CD4-positive, alpha-beta T cell treated with Interleukin-4 for 4 hours (primary cell): ENCODE measurements at places on chromosomes 13 and 19.
A peak's percentile ranks its signal among the peaks of the same experiment; 100 is the strongest.

DNA sequence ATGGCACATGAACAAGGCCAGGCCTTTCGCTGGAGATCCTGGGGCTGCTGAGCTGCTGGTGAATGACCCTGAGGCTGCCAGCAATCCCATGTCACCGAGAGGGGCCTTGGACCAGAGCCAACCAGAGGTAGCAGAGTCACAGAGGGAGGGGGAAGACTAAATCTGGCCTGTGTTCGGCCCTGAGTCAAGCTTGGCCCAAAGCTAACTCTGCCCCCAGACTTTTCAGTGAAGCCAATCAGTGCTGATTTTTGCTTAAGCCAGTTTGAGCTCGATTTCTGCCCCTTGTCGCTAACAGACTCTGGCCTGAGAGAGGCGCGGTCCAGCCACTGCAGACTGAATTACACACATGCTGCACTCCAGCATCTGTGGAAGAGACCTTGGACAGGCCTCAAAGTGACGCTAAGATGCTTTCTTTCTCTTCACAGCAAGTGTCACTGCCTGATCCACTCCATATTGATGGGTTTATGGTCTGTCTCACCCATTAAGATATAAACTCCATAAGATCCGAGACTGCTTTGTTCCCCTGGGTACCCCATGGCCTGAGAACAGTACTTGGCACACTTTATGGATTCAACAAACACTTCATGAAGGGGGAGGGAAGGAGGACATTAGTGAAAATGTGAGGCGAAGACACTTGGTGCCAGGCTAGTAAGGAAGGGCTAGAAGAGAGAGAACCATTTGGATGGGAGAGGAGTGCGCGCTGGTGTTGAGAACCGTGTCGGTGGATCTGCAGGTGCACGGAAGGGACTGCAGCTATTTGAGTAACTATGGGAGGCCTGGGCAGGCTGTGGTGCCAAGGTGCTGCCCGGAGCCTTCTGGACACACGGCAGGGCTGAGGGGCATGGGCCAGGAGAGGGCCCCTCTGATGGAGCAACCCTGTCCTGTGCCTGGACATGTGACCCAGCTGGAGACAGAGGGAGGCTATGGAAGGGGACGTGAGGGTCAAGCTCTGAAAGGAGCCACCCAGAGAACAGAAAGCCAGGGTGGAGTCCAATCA is 17.6 kb downstream of the RANBP3 start:
- DNase-seq = no peak

DNA sequence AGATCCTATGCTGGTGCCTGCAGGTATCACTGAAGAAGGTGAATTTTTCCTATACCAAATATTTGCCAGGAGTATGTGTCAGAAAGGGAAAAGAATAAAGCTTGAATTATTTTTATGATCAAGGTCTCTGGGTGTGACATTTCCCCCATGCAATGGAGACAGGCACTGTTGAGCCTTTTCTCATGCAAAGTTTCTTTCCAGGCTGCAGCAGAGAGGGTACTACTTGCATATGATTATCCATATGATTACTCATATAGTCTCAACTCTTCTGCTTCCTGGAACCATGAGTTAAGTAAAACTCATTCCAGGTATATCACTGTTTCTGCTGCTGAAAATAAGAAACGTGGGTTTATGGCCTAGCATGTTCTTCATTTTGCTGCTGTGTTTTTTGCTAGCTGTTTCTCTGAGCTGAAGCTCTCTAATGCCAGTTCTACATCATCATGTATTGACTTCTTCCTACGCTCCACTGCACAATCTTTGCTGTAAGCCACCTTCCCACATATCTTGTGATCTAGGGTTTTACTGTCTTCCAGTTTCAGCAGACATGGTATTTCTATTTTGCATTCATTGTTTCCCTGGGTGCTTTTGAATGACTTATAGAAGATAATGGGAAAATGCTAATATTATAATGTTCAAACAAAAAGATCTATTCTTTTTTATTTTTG is 278.7 kb upstream of the GPC6 start:
- DNase-seq = no peak

DNA sequence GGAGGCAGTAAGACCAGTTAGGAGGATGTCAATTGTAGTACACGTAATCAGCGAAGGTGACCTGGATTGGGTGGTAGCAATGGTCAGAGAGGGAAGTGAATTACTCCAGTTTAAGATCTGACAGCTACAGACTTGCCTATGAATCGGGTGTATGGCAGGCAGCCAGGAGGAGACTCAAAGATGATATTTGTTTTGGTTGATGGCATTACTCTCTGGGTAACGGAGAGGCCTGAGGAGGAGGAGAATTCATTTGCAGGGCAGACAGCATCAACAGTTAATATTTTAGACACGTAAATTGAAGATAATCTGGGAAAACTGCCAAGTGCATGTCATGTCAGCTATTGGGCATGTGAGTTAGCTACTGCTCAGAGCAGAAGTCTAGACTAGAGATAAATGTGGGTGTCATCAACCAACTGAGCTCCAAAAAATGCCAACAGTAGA is 109.2 kb downstream of the SGCG start:
- DNase-seq = no peak

DNA sequence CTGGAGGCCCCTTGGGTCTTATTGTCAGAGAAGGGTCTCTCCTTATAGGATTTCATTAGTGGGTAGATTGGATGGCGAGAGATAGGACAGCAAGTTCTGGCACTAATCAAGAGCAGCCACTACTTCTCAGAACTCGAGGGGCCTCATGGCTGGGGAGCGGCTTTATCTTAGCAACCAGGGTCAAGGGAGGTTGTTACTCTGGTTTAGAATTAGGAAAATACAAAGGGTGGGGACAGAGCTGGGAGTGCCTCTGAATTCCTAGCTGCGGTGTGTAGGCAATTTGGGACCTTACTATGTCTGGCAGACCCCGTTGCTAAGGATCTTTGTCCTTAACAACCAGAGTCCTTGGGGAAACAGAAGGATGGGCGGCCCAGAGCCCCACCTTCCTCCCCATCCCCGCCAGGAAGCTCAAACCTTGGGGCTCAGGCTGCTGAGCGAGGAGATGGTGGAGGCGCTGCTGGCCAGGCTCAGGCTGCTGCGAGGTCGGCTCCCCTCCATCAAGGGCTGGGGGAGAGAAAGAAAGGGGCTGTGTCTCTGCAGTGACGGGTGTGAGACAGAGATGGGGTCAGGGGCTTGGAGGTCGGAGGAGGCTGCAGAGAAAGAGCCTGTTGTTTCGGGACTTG is 1.2 kb downstream of the PLEKHA4 start:
- DNase-seq = no peak

DNA sequence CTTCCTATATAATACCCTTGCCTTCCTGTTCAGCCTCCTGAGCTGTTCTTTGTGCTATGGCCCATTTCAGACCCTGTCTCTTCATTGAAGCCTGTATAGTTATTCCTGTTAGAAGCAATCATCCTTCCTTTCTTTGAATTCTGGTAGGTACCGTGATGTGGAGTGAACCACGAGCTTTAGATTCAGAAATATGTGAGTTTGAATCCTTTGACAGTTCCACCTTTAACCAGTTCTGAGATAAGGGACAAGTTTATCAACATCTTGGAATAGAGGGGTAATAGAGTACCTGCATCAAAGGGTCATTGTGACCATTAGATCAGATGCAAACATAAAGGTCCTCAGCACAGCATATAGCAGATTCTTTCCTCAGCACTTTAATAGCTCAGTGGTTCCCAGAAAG is 12.3 kb upstream of the CXCL17 start:
- DNase-seq = no peak

GRCh38 chr19:16654140-16654539 is 5.8 kb downstream of the SMIM7 start:
- no peak for DNase-seq

DNA sequence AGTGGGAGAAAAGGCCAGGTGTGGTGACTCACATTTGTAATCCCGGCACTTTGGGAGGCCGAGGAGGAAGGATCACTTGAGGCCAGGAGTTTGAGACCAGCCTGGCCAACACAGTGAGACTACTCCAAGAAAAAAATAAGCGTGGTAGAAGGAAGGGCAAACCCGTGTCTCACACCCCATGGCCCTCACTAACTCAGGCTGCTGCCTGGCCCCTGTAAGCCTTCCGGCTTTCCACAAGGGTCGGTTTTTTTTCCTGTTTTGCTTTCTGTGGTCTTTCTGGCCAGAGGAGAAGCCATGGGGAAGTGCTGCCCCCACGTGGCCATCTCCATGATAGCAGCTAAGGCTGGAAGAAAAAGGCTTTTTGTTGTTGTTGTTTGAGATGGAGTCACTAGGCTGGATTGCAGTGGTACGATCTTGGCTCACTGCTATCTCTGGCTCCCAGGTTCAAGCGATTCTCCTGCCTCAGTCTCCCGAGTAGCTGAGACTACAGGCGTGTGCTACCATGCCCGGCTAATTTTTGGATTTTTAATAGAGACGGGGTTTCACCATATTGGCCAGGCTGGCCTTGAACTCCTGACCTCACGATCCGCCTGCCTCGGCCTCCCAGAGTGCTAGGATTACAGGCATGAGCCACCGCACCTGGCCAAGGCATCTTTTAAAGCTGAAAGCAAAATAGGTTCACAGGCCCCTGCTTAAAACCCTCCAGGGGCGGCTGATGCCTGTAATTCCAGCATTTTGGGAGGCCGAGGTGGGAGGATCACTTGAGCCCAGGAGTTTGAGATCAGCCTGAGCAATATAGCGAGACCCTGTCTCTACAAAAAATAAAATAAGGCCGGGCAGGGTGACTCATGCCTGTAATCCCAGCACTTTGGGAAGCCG is 7.5 kb upstream of the ARHGEF18 start:
- DNase-seq = peak; percentile 83

GRCh38 chr13:29454931-29455481 is 140.5 kb downstream of the SLC7A1 start:
- no peak for DNase-seq

GRCh38 chr19:54281007-54281728 is at the start of gene LILRB2:
Gene LILRB2, minus strand, starts transcription at chr19:54281110. Its CDS starts 614 bp downstream, at chr19:54280496.
- no peak for DNase-seq

- DNase-seq = no peak
Observed at GRCh38 chr13:97198753-97199152, 23.4 kb upstream of the MBNL2 start.

GRCh38 chr19:8161135-8161646 is 11.8 kb upstream of the FBN3 start:
- DNase-seq = no peak

GRCh38 chr19:46144756-46145155 is 3.3 kb upstream of the IGFL2 start:
- no peak for DNase-seq

GRCh38 chr19:42121656-42122069 is 10.6 kb downstream of the POU2F2 start:
- peak; percentile 93 for DNase-seq

DNA sequence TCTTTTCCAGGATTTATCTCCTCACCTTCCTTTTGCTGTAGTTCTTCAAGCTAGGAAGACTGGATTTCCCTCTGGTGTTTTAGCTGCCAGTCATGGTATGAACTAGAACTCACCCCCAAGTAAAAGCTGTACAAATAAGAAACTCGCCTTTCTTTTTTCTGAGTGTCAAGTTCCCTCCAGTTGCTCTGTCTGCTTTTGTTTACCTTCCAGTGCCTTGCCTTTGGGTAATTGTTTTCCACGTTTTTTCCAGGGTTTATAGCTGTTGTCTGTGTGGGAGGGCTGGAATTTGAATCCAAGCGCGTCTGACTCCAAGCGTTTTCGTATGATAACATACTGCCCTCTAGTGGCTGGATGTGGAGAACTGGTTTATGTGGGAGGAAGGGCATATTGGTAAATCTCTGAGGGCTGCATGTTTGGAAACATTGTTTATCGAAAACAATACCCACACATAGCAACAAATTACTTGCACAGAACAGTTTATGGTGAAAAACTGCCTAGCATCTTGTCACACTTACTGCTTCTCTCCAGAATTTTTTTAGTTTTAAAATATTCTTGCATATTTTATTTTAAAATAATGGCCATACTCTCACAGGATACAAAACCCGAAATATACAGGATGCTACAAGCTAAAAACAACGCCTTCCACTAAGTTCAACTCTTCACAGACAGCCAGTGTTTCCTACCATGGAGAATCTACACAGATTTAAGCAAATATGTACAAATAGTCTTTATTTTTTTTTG is 19.2 kb downstream of the RCN3 start:
- peak; percentile 84 for DNase-seq

GRCh38 chr19:55525289-55526101 is 11.4 kb downstream of the SBK2 start:
- no peak for DNase-seq

DNA sequence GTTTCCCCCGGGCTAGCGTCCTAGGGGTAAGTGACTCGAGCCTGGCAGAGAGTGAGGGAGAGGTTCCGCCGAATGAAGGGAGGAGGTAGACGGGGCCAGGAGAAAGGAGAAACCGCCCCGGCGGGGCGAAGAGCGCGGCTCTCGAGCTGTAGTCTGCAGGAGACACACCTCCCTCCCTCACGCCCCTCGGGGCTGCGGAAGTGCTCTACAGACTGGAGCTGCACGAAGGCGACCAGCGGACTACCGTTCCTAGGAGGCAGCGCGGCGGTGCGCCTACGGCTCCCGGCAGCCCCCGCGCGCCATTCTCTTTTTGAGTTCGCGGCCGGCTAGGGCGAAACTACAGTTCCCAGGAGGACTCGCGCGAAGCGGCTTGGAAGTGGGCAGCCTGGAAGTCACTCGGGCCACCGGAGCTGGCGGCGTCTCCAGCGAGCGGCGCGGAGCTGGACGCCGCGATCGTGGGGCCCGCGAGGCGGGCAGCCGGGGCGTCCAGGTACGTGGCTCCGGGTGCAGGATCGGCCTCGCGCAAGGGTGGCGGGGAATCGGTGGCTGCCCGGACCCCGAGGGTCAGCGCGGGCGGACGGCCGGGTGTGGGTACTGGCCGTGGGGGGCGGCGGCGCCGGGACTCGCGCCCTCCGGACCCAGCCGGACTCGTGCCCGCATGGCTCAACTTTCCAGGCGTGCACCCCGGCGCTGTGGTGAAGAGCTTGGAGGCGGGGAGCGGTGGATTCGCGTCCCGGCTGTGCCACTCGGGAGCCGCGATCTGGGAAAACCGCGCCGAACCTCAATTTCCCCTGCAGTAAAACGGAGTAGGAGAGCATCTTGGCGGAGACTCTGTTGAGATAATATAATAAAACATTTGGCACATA is at the start of gene SIPA1L3:
TSS of gene SIPA1L3 (plus strand) at position 340 of the 866 bp plus-strand sequence. CDS start 174,358 bp downstream, outside the sequence.
- peak; percentile 90 for DNase-seq

DNA sequence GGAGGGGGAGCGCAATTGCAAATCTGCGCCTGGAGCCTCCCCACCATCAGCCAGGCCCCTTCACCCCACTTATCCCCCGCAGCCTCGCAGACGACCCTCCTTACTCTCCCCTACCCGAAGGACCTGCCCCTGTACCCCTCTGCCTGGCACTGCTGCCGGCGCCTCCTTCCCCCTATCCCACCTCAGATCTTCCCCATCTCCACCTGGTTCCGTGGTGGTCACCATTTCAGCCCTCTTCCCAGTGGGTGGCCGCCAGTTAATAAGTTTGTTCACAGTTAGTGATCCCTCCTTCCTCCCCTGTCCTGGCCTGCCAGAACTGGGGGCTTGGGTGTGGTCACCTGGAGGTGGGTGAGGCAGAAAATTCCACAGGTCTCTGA is 397 bp downstream of the SLC44A2 start:
- DNase-seq = no peak

- DNase-seq = no peak
Observed at GRCh38 chr13:97573011-97573410, 139.0 kb downstream of the RAP2A start.

DNA sequence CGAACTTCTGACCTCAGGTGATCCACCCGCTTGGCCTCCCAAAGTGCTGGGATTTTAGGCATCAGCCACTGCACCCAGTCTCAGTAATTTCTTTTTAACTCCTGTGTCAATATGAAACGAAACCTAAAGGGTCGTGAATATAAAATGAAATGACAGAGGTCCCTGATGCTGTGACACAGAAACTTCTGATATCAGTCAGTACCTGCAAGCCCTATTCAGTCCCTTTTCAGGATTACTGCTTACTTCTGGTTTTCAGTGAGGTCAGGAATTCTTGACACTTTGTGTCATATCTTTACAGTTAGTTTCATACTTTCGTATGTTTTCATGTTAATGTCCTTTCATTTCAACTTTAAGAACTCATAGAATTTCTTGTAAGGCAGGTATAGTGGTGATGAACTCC is 58.7 kb downstream of the RNF17 start:
- no peak for DNase-seq
